Neuronal stem cell (in vitro differentiated cells): ENCODE measurements at places on chromosomes 7 and 10.

DNA sequence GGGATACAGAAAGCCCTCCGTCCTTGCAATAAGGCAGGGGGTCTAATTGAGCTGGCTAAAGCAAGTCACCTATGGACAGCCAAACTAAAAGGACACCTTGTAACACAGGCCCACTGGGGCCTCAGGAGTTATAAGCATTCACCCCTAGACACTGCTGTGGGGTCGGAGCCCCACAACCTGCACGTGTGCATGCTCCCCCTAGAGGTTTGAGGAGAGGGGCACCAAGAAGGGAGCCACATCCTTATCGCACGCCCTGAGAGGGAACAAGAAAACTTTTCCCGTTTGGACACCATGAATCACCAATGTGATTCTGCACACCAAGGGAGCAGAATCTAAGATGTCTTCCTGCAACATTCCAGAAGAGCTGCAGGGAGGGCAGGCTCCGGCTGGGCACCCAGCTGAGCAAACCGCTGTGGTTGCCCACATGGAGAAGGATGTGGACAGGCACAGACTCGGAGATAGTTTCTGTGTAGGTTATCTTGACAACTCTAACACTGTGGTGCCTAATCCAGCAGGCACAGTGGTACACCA is 17.7 kb upstream of the TARP start:
- no peak overlapping the region for H3K4me3 ChIP-seq
- no peak for DNase-seq
- no peaks in the 10 kb centered on the region for H3K4me1 ChIP-seq
- no peaks in the 10 kb centered on the region for H3K36me3 ChIP-seq

DNA sequence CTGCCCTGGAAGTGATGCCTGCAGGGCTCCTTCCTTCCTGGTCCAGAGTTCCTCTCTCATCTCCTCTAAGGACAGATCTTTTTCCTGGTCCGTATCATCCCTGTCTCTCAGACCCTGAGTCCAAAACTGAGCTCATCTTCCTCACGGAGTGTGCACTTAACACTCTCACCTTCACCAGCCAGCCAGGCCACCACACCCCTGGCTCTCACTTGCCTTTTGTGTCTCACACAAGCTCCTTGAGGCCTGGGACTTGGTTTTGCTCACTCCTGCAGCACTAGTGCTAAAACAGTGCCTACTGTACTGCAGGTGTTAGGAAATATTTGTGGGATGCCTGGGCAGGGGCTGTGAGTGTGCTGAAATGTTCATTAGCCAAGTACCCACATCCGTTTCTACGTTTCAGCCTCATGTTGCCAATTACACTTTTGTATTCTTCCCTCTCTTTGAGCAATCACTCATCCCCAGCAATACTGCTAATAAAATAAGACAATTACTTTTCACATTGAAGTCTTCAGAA is 21.4 kb upstream of the PARP12 start:
- peaks cover 5% of the 10 kb centered on the region for H3K4me1 ChIP-seq
- H3K36me3 ChIP-seq: no peaks in the 10 kb centered on the region
- DNase-seq: no peak

GRCh38 chr7:155560196-155560885 is 14.0 kb upstream of the CNPY1 start:
- no peak overlapping the region for H3K27ac ChIP-seq
- no peak overlapping the region for H3K4me3 ChIP-seq
- DNase-seq: no peak
- no peaks in the 10 kb centered on the region for H3K4me1 ChIP-seq
- peaks cover 8% of the 10 kb centered on the region for H3K27me3 ChIP-seq
- H3K36me3 ChIP-seq: no peaks in the 10 kb centered on the region

DNA sequence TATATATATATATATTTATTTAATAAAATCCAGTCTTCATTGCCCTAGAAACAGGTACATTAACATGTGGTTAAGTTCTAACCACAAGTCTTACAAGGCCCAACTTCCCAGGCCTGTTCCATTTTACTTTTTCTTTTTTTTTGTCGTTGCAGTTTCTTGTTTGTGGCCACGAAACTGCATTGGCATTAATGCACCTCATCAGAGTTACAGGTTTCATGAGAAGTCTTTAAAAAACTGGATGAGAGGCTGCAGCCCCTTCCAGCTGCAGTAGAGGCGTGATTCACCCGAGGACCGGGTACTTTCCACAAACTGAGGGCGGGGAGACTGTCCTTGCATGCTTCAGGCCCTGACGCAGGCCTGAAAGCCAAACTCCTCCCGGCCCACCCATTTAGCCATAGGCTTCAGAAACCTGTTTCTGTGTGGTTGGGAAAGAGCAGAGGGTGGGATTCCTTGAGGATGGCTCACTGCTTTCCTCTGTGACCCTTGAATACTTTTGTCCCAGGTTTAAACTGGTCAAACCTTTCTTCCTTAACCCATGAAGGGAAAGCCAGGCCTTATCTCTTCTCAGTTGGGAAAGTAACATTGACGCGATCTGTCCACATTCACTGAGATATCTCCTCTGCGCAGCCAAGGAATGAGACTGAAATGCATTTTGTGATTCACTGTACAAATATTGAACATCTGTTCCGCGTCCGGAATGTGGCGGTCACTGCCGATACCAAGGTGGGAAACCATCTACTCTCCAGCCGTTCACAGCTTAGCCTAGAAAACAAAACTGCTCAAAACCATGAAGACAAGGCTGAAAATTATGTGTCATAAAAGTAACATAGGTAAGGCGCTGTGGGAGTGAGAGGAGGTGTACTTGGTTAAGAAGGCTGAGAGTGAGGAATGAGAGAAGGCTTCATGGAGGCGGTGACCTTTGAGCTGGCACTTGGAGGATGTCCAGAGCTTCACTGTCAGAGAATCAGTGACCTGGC is 311.7 kb downstream of the GATA3 start:
- H3K27ac ChIP-seq: no peak overlapping the region
- no peak for DNase-seq
- no peaks in the 10 kb centered on the region for H3K4me1 ChIP-seq
- no peak overlapping the region for H3K4me3 ChIP-seq
- H3K36me3 ChIP-seq: no peaks in the 10 kb centered on the region
- no peaks in the 10 kb centered on the region for H3K27me3 ChIP-seq

DNA sequence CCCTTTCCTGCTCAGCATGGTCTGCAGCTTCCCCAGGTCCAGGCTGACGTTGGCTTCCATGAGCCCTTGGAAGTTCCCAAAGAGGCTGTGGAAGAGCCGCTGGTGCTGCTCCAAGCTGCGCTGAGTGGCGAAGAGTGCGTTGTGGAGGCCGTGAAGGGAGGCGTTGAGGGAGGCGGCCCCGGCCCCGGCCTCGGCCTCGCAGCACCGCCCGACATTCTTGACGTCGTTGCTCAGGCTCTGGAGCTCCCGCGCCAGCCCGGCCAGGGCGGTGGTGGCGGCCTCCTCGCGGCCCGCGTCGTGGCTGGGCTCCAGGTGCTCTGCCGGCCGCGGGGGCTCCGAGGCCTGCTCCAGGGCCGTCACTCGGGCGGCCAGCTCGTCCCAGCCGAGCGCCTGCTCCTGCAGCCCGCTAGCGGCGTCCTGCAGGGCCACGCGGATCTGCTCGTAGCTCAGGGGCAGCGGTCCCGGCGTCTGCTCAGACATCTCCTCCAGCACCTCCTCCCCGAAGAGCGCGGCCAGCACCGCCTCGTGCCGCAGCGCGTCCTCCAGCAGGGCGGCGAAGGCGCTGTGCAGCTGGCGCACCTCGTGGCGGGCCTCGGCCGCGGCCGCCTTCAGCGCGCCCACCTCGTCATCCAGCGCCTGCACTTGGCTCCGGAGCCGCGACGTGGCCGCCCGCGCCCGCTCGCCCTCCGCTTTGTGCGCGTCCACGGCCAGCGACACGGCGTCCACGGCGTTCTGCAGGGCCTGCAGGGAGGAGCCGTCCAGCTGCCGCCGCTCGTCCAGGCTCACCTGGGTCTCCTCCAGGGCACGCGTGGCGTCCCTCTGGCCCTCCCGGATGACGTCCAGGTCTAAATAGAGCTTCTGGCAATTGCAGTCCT is 14.7 kb downstream of the MMRN2 start:
- H3K27me3 ChIP-seq: no peaks in the 10 kb centered on the region
- no peak for DNase-seq
- H3K36me3 ChIP-seq: peaks cover 2% of the 10 kb centered on the region
- no peaks in the 10 kb centered on the region for H3K4me1 ChIP-seq
- H3K4me3 ChIP-seq: no peak overlapping the region

DNA sequence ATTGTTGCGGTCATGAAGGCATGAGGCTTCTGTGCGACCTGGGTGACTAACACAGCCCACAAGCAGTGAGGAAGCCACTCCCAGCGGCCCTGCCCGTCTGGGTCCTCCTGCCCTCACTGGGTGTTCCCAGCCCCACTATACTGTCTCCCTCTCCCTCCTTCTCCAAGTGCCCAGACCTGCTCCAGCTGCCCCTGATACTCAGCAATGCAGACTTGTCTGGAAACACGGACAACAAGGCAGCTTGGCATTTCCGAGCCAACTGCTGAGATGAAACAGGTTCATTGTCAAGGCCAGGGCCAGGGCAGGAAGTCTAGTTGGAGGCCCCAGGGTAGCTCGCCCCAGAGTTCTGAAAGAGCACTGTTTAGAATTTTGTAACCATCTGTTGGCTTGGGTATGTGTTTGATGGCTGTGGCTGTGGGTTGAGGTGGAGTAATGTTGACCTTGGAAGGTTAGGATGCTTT is 95.7 kb downstream of the RBM20 start:
- no peaks in the 10 kb centered on the region for H3K27me3 ChIP-seq
- no peak for DNase-seq
- H3K27ac ChIP-seq: no peak overlapping the region
- no peaks in the 10 kb centered on the region for H3K36me3 ChIP-seq
- H3K4me1 ChIP-seq: no peaks in the 10 kb centered on the region
- no peak overlapping the region for H3K4me3 ChIP-seq

DNA sequence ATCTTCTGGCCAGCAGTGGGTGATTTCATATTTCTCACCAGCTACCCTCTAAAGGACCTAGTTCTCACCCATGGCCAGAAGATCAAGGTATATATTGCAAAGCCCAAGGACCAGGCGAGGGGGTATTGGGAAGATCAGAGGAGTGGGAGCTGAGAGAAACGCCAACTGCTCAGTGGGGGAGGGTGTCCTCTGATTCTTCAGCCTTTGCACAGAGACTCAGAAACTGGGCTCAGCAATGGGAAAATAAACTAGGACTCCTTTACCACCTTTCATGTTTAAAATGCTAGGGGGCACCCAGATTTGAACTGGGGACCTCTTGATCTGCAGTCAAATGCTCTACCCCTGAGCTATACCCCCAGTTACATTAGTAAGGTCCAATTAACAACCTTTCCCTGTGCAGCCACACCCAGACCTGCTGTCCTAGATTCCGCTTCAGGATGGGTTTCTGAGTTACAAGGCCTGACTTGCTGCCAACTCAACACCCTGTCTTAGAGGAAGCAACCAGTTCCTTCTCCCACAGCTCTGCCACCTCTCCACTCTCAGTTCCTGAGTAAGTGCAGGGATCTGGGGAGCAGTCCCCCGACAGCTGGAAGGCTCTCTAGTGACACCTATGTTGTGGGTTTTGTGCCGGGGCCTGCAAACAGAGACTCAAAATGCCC is 93.5 kb downstream of the ZNF783 start:
- H3K27me3 ChIP-seq: no peaks in the 10 kb centered on the region
- DNase-seq: no peak
- no peak overlapping the region for H3K27ac ChIP-seq
- H3K36me3 ChIP-seq: no peaks in the 10 kb centered on the region
- no peaks in the 10 kb centered on the region for H3K4me1 ChIP-seq

- no peak overlapping the region for H3K27ac ChIP-seq
- H3K27me3 ChIP-seq: no peaks in the 10 kb centered on the region
- H3K36me3 ChIP-seq: no peaks in the 10 kb centered on the region
- no peak overlapping the region for H3K4me3 ChIP-seq
- no peaks in the 10 kb centered on the region for H3K4me1 ChIP-seq
Measured at GRCh38 chr10:1216574-1217236, 160.5 kb downstream of the WDR37 start.

DNA sequence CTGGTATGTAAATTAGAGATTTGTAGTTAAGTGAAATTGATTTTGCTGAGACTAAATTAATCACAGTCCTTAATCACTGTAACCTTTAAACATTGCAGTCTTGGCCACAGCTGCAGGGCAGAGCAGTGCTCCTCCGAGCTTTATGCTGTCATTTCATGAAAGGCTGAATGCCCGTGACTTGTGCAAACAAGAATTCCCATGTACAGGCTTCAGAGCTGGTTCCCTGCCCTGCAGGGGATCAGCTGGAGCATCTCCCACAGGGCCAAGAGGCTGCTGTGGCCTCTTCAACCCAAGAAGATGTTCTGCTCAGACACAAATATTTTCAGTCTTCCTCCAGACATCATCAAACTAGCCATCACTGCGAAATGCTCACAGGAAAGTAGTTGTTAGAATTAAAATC is 419.1 kb downstream of the AUTS2 start:
- DNase-seq: no peak
- peaks cover 7% of the 10 kb centered on the region for H3K4me1 ChIP-seq
- H3K4me3 ChIP-seq: no peak overlapping the region
- H3K27me3 ChIP-seq: no peaks in the 10 kb centered on the region
- no peak overlapping the region for H3K27ac ChIP-seq
- no peaks in the 10 kb centered on the region for H3K36me3 ChIP-seq

DNA sequence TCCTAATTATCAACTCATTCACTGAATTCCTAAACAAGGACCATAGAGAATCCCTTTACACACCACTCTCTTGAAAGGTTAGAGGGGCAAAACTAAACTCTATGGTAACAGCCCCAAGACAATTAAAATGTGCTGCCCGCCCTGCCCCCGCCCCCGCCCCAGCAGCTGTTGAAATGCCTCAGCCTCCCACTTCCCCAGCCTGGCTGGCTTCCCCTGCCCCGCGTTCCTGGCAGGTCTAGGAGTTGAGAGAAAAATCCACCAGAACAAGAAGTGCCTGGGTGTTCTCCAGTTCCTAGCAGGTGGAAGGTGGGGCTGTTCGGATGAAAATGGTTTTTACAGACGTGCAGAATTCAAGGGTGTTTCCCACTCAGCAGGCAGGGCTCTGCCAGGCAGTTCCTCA is 109.5 kb upstream of the ZEB1 start:
- no peak for DNase-seq
- no peaks in the 10 kb centered on the region for H3K27me3 ChIP-seq
- peaks cover 3% of the 10 kb centered on the region for H3K4me1 ChIP-seq
- H3K4me3 ChIP-seq: no peak overlapping the region

DNA sequence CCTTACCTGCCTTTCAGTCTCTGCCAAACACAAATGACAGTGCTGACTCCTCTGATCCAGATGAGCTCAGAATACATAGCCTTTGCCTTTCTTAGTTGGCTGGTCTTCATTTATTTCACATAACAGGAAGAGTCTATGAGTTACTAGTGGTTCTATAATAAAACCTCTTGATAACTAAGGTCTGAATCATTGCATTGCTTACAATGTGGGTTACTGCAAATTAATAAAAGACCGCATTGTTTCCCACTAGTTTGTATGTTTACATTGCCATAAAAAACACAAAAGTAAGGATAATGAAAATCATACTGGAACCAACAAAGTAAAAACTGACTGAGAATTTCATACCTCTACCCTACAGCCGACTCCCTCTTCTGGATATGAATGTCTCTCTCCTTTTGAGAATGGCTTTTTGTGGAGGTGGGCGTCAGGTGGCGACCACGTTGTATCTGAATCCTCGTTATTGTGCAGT is 62.0 kb upstream of the AKR1E2 start:
- peaks cover 17% of the 10 kb centered on the region for H3K4me1 ChIP-seq
- DNase-seq: no peak
- no peaks in the 10 kb centered on the region for H3K27me3 ChIP-seq
- H3K27ac ChIP-seq: no peak overlapping the region

- H3K36me3 ChIP-seq: peaks cover under 1% of the 10 kb centered on the region
- DNase-seq: no peak
- H3K27me3 ChIP-seq: no peaks in the 10 kb centered on the region
- H3K4me1 ChIP-seq: peaks cover 9% of the 10 kb centered on the region
- H3K27ac ChIP-seq: no peak overlapping the region
Measured at GRCh38 chr7:50718311-50718710, 64.4 kb downstream of the GRB10 start.
